Activated CD4-positive, alpha-beta T cell treated with anti-CD3 and anti-CD28 coated beads for 36 hours (primary cell): ENCODE measurements at places on chromosomes 6 and 20. TPM values are rescaled to one million over a fixed set of nuclear protein-coding genes. Genes with fewer than 3 reads are reported as not detected.

The SNAP91 gene
- not detected for total RNA-seq

DNA sequence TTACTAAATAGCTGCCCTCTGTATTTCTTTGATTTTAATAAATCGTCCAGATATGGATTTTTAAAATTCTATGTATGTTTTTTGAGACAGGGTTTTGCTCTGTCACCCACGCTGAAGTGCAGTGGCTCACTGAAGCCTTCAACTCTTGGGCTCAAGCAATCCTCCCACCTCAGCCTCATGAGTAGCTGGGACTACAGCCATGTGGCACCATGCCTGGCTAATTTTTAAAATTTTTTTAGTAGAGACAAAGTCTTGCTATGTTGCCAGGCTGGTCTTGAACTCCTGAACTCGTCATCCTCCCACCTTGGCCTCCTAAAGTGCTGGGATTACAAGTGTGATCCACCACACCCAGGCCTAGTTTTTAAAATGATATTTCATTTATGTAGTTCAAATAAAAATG is 47.4 kb upstream of the DDR1 start:
- H3K27ac ChIP-seq = no peak overlapping the region
- H3K4me3 ChIP-seq = no peak overlapping the region
- no peak for DNase-seq
- no peaks in the 10 kb centered on the region for H3K36me3 ChIP-seq

GRCh38 chr20:35742741-35743523 is 872 bp upstream of the RBM39 start:
- no peak for DNase-seq
- peaks cover 39% of the 10 kb centered on the region for H3K4me1 ChIP-seq
- H3K36me3 ChIP-seq = peaks cover 41% of the 10 kb centered on the region
- no peaks in the 10 kb centered on the region for H3K27me3 ChIP-seq
- peak overlapping the region; percentile 90 for H3K4me3 ChIP-seq
- H3K27ac ChIP-seq = peak overlapping the region; percentile 100

GRCh38 chr6:150940941-150941340 is 75.4 kb downstream of the MTHFD1L start:
- peaks cover 59% of the 10 kb centered on the region for H3K36me3 ChIP-seq
- H3K27me3 ChIP-seq = no peaks in the 10 kb centered on the region
- DNase-seq = no peak
- no peak overlapping the region for H3K27ac ChIP-seq
- no peak overlapping the region for H3K4me3 ChIP-seq
- no peaks in the 10 kb centered on the region for H3K4me1 ChIP-seq

- no peaks in the 10 kb centered on the region for H3K4me1 ChIP-seq
- peaks cover 23% of the 10 kb centered on the region for H3K27me3 ChIP-seq
- H3K36me3 ChIP-seq = no peaks in the 10 kb centered on the region
These were observed 5.5 kb downstream of the LRRN4 start for GRCh38 chr20:6048391-6048790.
